ENCODE measurements at places on chromosomes 16 and 17. TPM values are rescaled to one million over a fixed set of nuclear protein-coding genes. Genes with fewer than 3 reads are reported as not detected.

- H3K36me3 ChIP-seq = no peaks in the 10 kb centered on the region
- no peak overlapping the region for H3K4me3 ChIP-seq
- peaks cover 23% of the 10 kb centered on the region for H3K4me1 ChIP-seq
- no peak for DNase-seq
- H3K27me3 ChIP-seq = no peaks in the 10 kb centered on the region
Observed at GRCh38 chr17:41928693-41929251, 1.6 kb upstream of the ODAD4 start.

DNA sequence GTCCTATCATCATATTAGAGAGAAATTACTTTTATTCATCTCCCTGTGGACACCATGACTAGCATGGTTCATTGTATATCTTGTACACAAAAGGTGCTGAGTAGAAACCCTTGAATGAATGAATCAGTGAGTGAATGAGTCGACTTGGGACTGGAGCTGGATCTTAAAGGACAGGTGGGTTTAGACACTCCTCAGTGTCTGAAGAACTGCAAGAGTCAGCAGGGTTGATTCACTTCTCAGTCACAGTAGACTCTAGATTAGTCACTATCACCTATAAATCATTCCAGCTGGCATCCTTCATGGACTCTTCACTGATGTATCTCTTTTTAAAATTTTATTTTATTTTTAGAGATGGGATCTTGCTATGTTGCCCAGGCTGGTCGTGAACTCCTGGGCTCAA, 30.1 kb upstream of the PMFBP1 start:
- H3K4me3 ChIP-seq = no peak overlapping the region
- no peak for DNase-seq

GRCh38 chr17:58083491-58084316, 485 bp downstream of the DYNLL2 start:
- H3K36me3 ChIP-seq = peaks cover 7% of the 10 kb centered on the region
- peaks cover 14% of the 10 kb centered on the region for H3K27me3 ChIP-seq
- H3K4me3 ChIP-seq = peak overlapping the region; percentile 80
- no peak overlapping the region for H3K27ac ChIP-seq

- H3K27ac ChIP-seq = no peak overlapping the region
- peaks cover 26% of the 10 kb centered on the region for H3K4me1 ChIP-seq
- no peak for DNase-seq
- no peak overlapping the region for H3K4me3 ChIP-seq
- H3K27me3 ChIP-seq = no peaks in the 10 kb centered on the region
- H3K36me3 ChIP-seq = peaks cover 4% of the 10 kb centered on the region
Observed at GRCh38 chr17:60094754-60095153, 16.0 kb upstream of the HEATR6 start.

- no peak overlapping the region for H3K4me3 ChIP-seq
- no peaks in the 10 kb centered on the region for H3K27me3 ChIP-seq
Observed at GRCh38 chr17:63278728-63279442, 167.2 kb downstream of the CYB561 start.

- H3K27ac ChIP-seq = no peak overlapping the region
- H3K36me3 ChIP-seq = peaks cover 4% of the 10 kb centered on the region
- no peaks in the 10 kb centered on the region for H3K27me3 ChIP-seq
- no peak overlapping the region for H3K4me3 ChIP-seq
Observed at GRCh38 chr17:19273731-19274130, 36.6 kb downstream of the EPN2 start.

DNA sequence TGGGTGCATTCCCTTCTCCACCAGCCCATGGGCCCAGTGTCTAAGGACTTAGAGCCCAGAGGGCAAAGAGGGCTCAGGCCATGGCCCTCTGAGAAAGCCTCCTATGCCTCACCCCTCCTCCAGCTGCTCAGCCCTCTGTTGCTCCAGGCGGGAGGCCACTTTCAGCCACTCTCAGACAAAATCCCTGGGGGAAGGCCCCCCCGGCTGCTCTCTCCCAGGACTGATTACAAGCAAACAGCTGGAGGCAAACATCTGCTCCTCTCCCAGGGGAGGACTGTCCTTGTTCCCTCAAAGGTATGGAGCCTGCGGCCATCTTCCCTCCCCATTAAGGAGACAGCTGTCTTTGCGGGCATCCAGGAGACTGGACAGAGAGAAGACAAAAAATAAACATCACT, 54.9 kb upstream of the DLX4 start:
- H3K4me1 ChIP-seq = peaks cover 10% of the 10 kb centered on the region
- H3K4me3 ChIP-seq = no peak overlapping the region

HOXB9 gene
- total RNA-seq = not detected

FBXO39 gene
- not detected for total RNA-seq

All from chondrocyte (in vitro differentiated cells).